ENCODE measurements at places on chromosomes 12 and 14.

GRCh38 chr12:52023976-52024688 lies 17.4 kb downstream of the TAMALIN start:
- DNase-seq = no peak

- DNase-seq = no peak
Observed at GRCh38 chr12:45619736-45620135, 109.8 kb upstream of the ARID2 start.

GRCh38 chr12:3491938-3492792 lies 1.2 kb downstream of the PRMT8 start:
- no peak for DNase-seq

DNA sequence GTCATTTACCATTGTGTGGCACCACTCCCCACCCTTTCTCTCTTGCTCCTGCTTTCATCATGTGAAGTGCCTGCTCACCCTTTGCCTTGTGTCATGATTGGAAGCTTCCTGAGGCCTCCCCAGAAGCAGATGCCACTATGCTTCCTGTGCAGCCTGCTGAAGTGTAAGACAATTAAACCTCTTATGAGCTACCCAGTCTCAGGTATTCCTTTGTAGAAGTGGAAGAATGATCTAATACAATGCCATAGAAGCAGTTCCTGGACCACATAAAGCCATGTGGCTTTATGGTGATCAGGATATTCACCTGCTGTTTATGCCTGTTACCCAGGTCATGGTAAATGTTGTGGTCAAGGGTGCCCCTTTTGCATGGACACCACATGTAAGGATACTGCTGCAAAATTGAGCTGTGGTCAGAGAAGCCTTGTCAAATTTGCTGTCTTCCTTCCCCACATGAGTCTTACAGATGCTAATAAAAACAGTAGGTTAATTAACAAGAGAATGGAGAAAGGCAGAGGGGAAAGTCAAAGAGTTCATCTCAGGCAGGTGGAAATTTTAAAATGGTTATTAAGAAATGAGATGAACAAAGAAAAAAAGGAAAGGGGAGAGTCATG lies 112.8 kb upstream of the IFNG-AS1 start:
- DNase-seq = no peak

- no peak for DNase-seq
Observed at GRCh38 chr12:97404093-97404492, 58.5 kb upstream of the RMST start.

- DNase-seq = no peak
Observed at GRCh38 chr12:915090-915489, 34.4 kb downstream of the RAD52 start.

- no peak for DNase-seq
Observed at GRCh38 chr12:132909030-132909368, 21.6 kb upstream of the CHFR start.

DNA sequence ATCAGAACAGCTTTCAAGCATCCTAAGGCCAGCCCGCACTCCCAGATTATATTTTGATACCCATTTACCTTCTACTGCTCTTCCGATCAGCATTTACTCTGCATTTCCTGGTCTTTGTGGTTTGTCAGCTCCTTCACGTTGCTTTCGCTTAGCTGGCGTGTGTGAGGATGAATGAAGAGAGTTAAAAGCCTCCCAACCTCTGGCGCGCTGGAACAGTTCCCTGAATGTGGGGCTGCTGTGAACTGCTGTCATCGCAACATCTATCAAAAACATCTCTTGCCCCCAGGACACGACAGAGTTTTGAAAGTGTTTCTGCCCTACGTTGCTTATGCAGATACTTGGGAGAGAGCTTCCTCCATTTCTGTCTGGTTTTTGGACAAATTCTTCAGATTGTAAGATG lies 129.2 kb downstream of the KCNA5 start:
- no peak for DNase-seq

DNA sequence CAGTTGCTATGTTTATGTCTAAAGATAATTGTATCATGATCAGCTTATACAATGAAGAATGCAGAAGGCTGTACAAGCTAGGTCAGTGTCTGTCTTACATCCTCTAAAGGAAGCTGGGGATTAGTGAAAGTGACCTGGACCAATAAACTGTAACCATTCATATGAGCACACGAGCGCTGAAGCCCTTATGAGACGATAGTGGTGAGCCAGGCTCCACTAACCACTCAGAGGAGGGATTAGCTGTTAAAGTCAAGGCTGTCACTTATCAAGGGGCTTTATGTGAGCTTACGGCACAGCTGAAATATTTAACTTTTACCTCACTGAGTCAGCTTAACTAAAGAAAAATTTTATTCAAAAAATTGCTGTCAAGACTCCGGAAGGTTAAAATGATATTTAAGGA lies 30.3 kb downstream of the NDUFA12 start:
- no peak for DNase-seq

- DNase-seq = no peak
Observed at GRCh38 chr12:122467983-122468382, 32.7 kb downstream of the ZCCHC8 start.

DNA sequence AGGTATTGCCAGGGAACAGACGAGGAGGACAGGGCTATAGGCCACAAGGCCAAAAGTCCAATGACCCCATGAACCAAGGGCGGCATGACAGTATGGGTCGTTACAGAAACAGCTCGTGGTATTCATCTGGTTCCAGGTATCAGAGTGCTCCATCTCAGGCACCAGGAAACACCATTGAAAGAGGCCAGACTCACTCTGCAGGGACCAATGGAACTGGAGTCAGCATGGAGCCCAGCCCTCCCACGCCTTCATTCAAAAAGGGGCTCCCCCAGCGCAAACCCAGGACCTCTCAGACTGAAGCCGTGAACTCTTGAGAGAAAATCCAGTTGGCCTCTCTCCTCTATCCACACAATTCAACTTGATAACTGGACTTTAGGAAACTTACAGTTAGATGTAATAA lies 12.9 kb upstream of the KCNH3 start:
- DNase-seq = no peak

DNA sequence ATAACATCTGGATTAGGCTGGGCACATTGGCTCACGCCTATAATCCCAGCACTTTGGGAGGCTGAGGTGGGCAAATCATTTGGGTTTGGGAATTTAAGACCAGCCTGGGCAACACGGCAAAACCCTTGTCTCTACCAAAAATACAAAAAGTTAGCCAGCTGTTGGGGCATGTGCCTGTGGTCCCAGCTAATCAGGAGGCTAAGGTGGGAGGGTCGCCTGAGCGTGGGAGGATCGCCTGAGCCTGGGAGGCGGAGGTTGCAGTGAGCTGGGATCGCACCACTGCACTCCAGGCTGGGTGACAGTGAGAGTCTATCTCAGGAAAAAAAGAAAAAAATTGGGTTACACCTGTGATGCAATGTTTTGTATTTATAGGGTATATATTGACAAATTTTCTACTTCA lies 5.3 kb downstream of the NEK9 start:
- DNase-seq = no peak

GRCh38 chr12:43117226-43117930 lies 434.6 kb downstream of the ADAMTS20 start:
- DNase-seq = no peak

DNA sequence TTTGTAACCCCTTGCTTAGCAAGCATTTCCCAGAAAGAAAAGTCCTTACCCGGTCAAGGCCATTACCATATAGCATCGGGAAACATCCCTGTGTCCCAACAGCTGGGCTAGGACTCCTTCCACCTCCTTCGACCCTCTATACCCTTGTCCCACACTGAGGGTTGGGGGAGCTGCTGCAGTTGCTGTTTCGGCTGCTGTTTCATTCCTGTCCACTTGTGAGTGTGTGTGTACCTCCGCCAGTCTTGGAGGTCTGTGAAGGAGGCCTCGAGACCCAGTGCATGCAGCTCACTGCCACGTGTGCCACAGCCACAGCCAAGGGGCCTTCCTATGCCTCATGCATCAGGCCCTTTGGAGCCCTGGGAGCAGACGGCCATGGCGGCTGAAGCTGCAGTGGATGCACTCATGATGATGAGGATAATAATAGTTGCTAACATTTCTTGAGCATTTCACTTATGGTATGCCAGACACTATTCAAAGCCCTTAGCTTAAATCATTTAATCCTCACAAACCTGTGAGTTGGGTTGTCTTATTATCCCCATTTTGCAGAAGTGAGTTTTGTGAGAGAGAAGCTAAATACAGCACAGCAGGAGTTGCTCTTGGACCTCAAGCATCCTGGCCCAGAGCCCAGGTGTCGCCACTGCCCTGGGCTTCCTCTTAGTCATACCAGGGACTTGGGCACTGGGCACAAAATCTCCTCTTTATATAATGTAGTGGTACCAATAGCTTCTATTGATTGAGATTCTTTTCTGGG lies 156.5 kb downstream of the PRKCH start:
- DNase-seq = no peak

DNA sequence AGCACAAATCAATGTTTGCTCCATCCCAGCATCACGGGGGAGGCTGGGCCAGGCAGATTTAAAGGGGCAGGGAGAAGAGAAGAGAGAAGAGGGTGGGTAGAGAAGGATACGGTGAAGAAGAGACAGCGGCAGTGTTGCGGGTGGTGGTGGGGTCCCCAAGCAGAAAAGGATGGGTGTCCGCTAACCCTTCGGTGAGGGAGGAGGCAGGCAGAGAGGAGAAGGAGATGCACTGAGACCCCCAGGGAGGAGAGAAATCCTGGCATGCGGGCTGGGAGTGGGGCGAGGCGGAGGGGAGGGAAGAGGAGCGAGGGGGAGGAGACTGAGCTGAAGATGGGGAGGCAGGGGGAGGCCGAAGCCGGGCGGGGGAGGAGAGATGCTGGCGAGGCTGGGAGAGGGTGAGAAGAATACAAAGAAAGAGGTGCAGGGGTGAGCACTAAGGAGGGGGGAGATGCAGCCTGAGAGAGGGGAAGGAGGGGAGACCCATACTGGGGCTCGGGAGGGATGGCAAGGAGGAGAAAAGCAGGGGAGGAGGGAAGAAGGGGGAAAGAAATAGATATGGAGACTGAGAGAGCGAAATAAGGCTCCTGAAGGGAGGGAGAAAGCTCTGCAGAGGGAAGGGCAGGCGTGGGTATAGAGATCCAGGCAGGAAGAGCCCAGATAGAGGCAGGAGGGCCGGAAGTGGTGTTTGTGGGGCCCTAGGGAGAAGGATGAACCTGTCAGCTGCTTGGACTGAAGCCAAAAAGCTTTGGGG lies at the start of gene JPH4:
Gene JPH4 (minus strand): TSS at position 231 of the 751 bp plus-strand sequence. CDS start 1,337 bp downstream, outside the sequence.
- no peak for DNase-seq

- DNase-seq = no peak
Observed at GRCh38 chr12:98701166-98701565, 56.1 kb downstream of the APAF1 start.

DNA sequence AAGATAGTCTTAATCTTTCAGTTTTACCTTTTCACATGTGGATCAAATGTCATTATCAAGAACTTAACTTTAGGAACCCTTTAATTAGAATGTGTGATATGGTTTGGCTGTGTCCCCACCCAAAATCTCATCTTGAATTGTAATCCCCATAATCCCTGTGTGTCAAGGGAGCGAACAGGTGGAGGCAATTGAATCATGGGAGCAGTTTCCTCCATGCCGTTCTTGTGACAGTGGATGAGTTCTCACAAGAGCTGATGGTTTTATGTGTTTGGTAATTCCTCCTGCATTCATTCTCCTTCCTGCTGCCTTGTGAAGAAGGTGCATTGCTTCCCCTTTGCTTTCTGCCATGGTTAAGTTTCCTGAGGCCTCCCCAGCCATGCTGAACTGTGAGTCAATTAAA lies 160.6 kb downstream of the MON2 start:
- DNase-seq = no peak

DNA sequence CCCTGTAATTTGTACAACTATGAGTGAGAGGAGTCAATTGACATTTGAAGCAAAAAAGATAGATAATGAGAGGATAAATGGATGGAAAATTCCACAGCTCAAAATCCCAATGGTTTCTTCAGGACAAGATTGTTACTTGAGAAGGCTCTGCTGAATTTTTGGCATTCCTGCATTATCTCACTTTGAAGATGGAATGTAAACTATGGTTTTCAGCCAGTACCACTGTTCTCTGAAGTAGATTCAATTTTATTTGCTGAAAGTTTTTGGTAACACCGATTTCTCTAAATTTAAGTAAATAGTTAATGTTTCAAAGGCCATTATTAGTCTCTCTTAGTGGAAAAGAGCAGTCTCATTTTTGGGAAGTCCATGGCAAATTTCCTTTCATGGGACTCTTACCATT lies 121.9 kb upstream of the SLC38A2 start:
- DNase-seq = no peak

DNA sequence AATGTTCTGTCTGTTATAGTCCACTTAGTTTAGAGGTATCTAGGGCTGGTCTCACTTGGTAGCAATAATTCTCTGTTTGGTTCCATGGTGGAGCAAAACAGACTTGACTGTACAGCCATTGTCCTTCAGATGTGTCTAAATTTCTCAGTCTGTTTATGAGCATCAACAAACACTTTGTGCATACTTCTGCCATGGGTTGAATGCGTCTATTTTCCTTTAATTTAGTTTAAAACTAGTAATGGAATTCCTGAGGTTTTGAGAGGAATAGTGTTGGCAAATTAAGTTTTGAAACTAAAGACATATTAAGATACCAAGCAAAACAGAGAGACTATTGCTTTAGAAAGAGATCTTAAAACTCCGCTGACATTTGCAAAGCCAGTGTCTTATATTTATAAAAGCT lies 22.6 kb downstream of the FRS2 start:
- DNase-seq = no peak

All from activated CD8-positive, alpha-beta memory T cell treated with anti-CD3 and anti-CD28 coated beads for 4 hours (primary cell).